Choroid plexus epithelial cell (primary cell): ENCODE measurements at places on chromosomes 16 and 17.

DNA sequence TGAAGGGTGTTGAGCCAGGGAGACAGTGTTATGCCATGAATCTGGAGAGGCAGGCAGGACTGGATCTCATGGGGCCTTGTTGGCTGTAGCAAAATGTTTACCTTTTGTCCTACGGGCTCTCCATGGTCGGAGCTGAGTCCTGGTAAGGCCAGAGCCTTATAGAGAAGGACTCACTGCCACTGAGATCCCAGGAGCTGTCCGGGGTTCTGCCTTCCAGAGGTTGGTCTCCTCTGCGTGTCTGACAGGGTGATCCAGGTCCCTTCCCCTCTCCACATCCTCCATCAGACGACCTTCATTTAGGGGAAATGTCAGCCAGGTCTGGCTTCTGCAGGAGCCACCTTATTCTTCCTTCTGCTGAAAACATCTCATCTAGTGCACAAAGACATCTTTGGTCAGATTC, 285.2 kb upstream of the N4BP1 start:
- no peak for DNase-seq

- DNase-seq = no peak
These were observed 7.9 kb downstream of the PLLP start for GRCh38 chr16:57276596-57276995.

GRCh38 chr16:55146966-55147365, 177.0 kb upstream of the IRX6 start:
- DNase-seq = no peak

GRCh38 chr16:72927199-72928089, 120.5 kb downstream of the ZFHX3 start:
- DNase-seq = peak; percentile 90

- peak; percentile 92 for DNase-seq
These were observed 49.6 kb upstream of the SIAH1 start for GRCh38 chr16:48434653-48435317.
